Gastroesophageal sphincter (tissue), 4 donors: ENCODE measurements at places on chromosomes 3 and 15. TPM values are rescaled to one million over a fixed set of nuclear protein-coding genes. Genes with fewer than 3 reads are reported as not detected.

DNA sequence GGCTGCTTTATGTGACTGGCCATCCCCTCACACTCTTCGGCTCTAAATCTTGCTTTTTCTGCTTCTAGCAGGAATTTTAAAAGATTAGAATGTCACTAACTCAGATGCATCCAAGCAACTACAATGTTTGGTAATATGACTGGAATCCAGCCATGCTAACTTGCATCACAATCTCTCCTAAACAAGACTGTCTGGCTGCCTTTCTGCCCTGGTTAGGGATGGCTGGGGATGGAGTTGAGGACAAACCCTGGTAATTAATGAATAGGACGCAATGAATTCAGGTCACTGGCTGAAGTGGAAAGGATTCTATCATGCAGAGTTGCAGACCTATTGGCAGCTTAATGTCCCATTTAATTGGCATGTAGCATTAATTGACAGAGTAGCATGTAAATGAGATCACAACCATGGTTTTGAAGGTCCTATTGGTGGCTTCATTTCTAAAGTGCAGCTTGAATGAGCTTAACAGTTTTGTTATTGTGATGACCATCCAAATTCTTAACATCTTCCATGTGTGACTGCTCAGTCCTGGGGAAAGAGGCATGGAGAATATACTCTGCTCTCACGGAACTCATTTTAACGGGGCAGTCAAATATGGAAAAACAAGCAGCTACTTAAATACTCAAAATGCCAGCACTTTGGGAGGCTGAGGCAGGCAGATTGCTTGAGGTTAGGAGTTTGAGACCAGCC lies 21.7 kb downstream of the NMNAT3 start:
- peak; percentile 75 for ATAC-seq

DNA sequence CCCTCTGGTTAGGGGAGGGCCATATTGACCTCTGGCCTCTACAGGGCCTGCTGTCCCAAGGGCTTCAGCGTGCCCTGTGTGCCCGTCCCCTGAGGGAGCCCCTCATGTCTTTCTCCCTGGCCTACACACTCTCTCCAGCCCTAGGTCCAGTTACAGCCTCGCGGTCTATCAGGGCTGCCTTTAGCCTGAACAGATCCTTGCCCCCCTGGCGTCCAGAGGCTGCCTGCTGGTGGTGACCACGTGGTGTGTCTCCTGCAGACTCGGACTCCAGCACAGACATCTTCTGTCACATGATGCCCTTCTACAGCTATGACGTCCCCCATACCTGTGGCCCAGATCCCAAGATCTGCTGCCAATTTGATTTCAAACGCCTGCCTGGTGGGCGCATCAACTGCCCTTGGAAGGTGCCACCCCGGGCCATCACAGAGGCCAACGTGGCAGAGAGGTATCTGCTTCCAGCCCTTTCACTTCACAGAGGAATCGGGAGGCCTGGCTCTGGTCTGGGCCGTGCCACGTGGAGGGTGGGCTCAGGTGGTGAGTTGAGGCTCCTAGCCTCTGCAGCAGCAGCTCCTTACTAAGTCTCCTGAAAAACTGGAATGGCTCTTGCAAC lies 4.1 kb downstream of the MAN2A2 start:
- no peak for ATAC-seq

DNA sequence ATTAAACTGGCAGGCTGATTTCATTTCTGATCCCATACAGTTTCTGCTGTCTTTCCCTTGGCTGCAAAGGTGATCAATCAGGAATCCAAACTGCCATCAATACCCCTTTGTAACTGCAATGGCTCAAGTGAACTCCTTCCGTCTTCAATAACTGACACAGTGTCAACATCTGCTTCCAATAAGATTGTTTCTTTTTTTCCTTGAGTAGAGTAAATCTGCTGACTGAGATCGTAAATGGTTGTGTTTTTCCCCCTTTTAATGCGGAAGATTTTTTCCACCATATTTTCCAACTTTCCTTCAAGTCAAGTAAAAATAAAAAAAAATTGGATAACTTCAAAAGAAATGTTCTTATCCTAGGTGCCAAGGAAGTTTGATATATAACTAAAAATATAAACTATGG lies 48.7 kb downstream of the VGLL3 start:
- no peak for ATAC-seq

- no peak for ATAC-seq
These were observed 32.5 kb downstream of the PLXNA1 start for GRCh38 chr3:127015282-127016042.

Gene IL20RB
- 7.3 TPM for total RNA-seq

- no peak for ATAC-seq
These were observed 173.6 kb upstream of the LRRFIP2 start for GRCh38 chr3:37347941-37348340.

GRCh38 chr3:99755831-99756230 lies 61.8 kb upstream of the CMSS1 start:
- no peak for ATAC-seq

Gene ATP13A5
- total RNA-seq = not detected

DNA sequence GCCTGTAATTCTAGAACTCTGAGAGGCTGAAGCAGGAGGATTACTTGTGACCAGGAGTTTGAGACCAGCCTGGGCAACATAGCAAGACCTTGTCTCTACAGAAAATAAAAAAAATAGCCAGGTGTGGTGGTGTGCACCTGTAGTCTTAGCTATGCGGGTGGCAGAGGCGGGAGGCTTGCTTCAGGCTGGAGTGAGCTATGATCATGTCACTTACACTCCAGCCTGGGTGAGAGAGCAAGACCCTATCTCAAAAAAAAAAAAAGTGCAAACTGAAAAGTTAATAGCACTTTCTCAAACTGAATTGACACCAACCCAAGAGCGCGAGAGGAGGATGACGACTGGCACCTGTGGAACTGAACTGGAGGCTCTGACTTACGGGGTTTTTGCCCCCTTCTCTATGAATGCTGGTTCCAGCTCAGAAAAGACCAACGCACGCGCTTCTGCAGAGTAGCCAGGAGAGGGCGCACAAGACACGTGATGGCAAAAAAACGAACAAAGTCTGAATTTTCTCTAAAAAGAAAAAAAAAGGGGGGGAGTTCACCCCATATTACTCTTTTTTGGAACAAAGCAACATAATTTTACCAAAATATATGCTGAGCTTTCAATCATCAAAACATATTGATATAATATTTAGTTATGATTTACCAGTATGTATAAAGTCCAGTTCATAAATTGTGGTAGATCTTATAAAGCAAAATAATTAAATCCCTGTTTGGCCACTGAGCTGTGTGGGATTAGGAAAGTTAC lies 23.7 kb downstream of the CFAP92 start:
- ATAC-seq = no peak

DNA sequence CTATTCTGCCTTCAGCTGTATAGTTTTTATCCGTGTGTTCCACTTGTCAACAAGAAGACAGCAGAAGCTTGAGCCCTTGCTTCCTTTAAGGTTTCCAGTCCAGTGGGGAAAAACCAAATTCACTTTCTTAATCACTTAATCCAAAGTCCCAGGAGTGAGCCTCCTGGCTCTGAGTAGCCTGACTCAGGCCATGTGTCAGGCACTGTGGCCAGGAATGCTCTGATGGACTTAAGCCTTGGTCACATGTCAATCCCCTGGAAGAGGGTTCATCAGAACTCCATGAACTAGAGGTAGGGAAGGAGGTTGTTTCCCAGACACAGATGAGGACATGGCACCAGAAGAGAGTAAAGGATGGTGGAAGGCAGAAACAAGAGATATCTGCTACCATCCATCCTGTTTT lies 8.8 kb downstream of the VIPR1 start:
- no peak for ATAC-seq

Gene GNAT1
- not detected for total RNA-seq

DNA sequence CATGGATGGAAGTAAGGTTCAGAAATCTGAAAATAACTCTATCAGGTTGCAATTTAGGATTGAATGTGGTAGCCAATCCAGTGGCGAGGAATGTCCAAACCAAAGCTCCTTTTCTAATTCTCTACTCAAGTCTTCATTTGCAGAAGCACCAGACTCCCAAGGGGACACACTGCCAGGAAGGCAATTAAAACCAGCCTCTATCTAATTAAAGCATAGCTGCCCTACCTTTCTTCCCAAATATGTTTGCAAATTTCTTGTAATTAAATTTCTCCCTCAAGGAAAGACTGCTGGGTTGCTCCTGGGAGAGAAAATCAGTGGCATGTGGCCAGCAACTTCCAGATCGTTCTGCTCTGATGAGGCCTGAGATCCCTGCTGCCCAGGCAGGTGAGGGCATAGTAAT lies 153.4 kb upstream of the MCTP2 start:
- no peak for ATAC-seq

DNA sequence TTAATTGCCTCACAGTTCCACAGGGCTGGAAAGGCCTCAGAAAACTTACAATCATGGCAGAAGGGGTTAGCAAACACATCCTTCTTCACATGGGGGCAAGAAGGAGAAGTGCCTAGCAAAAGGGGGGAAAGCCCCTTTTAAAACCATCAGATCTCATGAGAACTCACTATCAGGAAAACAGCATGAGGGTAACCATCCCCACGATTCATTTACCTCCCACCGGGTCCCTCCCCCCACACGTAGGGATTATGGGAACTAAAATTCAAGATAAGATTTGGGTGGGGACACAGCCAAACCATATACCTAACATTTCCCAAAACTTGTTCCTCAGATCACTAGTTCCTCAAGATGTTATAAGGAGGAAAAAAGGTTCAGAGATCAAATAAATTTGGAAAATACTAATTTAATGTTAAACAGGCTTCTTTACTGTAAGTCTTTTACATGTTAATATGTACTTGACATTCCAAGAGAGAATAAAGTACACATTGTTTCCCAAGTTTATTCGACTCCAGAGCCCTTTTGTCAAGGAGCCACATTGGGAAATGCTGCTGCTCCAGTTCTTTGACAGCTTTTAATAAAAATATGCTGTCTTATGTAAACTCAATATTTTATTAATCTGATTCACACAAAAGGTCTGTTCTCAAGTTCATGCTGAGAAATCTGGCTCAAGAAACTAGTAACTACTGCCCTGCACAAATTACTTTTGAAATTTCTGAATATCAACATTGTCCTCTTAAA lies 17.8 kb downstream of the HERC1 start:
- ATAC-seq = peak; percentile 83

- no peak for ATAC-seq
These were observed 1.6 kb upstream of the GBE1 start for GRCh38 chr3:81763001-81763400.

Gene TADA3
- 82.2 TPM for total RNA-seq

- ATAC-seq = no peak
These were observed 200.2 kb upstream of the GOLGA6L4 start for GRCh38 chr15:84035399-84035766.

Gene GOLGA8S
- 0.15 TPM for total RNA-seq

DNA sequence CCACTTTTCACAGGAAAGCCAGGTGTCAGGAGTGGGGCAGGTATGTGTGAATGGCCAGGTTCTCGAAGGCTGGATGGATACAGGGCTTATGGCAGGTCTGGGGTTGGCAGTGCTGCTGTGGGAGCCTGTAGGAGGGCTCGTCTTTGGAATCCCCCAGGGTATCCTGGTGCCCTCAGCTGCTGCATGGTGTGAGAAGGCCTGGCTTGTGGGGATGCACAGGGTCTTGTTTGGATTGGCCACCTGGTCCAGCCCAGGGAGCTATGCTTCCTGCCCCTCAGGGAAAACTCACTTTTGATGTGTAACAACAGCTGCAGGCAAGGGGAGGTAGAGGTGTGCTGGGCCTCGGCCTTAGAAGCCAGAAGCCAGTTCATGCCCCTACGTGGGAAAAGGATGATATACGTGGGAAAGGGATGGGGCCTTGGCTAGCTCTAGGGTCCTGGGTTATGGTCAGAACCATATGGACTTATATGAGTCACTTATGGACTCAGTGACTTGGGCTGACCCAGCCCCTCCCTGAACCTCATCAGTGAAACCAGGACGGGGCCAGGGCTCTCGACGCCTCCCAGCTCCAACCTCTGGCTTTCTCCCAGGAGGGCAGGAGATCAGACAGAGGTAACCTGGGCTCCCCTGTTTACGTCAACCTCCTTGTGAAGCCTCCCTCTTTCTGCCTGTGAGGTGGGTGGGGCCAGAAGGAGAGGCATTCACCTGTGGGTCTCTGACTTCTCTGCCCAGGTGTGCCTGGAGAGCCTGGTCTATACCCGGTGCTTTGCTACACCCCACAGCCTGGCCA lies 37.8 kb upstream of the CSPG4 start:
- no peak for ATAC-seq

- no peak for ATAC-seq
These were observed 605.0 kb upstream of the CBLB start for GRCh38 chr3:106473576-106474475.

Gene ACKR2
- 6.9 TPM for total RNA-seq
